SHP77 treated with DMSO at 0.1 percent for 48 hours (cell line): ENCODE measurements at places on chromosomes 1 and 21.
A peak's percentile ranks its signal among the peaks of the same experiment; 100 is the strongest.

GRCh38 chr1:156750711-156751450 is 594 bp downstream of the HDGF start:
- DNase-seq = no peak

GRCh38 chr1:161082483-161082882 is 6.9 kb downstream of the NECTIN4 start:
- no peak for DNase-seq

- DNase-seq = no peak
Observed at GRCh38 chr1:219574484-219575087, 38.3 kb downstream of the ZC3H11B start.

DNA sequence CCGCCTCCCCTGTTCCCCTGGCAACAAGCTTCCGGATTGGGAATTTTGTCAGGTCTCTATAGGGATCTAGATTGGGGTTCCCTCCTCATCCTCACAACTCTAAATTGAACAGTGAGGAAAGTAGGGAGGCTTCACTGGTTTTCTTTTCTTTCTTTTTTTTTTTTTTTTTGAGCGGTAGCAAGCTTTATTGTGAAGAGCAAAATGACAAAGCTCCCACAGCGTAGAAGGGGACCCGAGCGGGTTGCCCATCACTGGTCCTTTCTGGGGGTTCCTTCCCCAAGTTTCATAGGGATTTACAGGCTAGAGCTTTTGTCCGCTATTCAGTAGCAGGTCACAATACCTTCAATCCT is 10.3 kb downstream of the ARHGEF2 start:
- no peak for DNase-seq

GRCh38 chr1:147581459-147581858 is 40.2 kb downstream of the BCL9 start:
- no peak for DNase-seq

DNA sequence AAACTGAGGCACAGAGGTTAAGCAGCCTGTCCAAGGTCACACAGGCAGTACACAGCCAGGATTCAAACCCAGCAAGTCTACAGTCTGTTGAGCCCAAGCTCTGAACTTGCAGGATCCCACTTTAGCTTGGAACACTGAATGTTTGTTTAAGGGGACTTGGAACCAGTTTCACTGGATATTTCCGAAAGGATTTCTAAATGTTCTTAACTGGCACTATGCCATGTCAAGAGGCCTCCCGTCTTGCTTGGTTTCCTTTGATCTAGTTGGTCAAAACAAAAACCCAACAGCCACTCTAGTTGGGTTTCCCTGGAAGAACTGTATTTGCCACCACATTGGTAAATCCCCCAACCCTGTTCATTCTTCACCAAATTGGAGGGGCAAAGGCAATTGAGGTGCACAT is 317.6 kb upstream of the KAZN start:
- no peak for DNase-seq

DNA sequence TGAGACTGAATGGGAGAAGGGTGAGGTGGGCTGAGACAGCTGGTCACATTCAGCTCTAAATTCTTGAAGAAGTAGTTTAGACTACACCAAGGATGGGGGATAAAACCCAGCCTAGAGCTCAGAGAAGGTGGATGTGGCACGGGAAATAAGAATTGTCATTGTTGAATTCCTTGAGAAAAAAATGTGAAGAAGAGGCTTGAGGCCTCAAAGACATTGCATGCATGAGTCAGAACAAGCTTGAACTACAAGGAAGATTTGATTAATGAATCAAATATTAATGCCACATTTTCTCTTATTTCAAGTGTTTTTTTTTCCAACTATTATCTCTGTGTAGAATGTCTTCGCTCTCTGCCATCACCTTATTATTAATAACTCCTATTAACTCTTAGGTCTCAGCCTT is 58.9 kb downstream of the MAP3K7CL start:
- DNase-seq = no peak

GRCh38 chr21:29640080-29640508 is 299.7 kb downstream of the GRIK1 start:
- no peak for DNase-seq

DNA sequence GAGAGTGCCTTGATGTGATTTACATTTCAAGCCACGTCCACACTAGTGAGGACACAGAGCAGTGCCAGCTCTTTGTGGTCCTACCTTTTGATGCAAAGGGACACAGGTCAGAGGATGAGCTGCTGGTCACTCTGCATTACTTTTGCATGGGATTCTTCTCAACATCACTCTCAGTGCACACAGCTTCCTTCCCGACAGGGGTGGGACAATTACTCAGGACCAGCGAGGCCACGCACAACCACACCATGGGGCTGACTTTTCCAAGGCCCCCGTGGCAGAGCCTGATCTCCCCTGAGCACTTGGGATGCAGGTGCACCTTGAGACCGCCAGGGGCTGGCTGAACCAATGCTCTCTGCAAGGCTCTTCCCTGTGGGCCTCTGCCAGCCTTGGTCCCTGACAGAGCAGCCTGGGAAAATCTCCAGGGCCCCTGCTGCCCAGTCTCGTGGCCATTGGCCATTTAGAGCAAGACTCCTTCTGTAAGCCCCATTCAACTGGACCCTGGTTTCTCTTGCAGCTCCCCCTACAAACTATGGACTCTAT is 13.2 kb upstream of the PRAMEF12 start:
- no peak for DNase-seq

DNA sequence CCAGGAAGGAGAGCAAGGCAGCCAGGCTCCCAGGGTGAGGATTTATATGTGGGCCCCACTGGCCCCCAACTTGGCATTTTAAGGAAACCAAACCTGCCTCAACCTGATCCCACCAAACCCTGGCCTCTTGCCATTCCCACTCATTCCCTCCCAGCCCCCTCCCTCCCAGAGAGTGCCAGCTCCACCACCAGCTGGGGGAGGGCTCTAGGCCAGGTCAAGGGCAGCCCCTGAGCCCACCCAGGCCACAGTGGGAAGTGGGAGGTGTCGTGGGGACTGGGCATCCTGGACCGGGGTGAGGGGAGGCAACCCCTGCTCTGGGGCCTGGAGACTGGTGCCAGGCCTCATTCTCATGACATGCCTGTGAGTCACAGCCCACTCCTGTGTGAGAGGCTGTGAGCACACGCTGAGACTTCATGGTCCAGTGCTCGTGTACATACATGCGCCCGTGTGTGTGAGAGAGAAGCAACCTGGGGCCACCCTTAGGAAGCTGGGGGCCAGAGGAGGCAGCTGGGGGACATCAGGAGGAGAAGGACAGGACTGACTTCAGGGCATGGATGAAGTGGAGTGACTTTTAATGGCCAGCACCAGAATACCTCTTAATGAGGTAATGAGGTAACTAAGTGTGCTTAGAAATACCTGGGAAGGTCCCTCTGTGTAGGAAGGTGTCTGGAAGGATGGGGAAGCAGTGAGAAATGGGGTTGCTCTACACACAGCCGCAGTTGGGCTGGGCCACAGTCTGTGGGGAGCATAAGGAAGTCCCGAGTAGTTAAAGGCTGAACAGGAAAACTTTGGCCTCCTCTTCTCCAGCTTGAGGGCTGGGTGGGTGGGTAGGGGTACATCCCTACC is at the start of gene S100A2:
S100A2 (minus strand) TSS at position 316 of the 846 bp plus-strand sequence. CDS start 1,967 bp downstream, outside the sequence.
- peak; percentile 81 for DNase-seq

DNA sequence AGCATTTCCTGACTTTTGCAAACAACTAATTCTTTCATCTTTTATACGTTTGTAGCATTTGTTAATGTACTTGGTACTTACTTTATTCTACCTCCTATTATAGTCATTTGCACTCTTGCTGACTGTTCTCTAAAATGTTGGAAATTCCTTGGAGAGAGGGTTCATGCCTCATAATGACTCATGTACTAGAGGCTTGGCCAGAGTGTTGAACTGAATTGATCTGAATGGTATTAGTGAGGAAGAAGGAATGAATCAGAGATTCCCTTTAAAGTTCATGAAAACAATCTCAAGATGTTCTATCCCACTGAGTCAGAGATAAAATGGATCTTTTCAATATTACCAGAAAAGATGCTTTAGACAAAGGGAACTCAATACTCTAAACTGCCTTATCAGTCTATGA is 383.4 kb downstream of the SEC16B start:
- DNase-seq = no peak

- DNase-seq = no peak
Observed at GRCh38 chr1:107095647-107096046, 39.2 kb downstream of the PRMT6 start.

GRCh38 chr1:53792806-53793205 is 45.3 kb downstream of the NDC1 start:
- DNase-seq = no peak

DNA sequence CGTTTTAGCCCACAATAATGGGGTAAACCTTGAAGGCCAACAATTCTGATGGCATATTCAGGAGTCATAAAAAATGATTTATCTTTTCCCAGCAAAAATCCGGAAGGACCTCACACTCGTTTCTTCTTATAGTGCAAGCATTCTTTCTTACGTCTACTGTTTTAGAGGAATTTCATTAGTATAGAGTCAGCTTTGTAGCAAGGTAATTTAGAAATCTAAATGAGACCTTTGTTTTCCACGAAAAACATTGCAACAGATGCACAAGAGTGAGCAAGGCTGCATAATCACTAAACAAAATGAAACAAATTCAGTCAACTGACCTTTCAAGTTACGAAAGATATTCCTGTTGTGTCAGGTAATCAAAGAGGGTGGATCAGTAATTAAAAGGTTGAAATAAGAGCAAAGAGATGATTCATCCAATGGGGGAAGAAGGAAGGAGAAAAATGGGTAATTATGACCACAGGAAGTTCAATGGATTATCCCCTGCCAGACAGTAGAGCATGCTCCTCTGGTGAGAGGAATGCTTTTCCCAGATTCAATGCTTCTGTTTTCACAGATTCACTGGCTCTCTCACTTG is 560 bp upstream of the CSDE1 start:
- no peak for DNase-seq

- peak; percentile 12 for DNase-seq
Observed at GRCh38 chr1:158972841-158973240, 36.9 kb upstream of the IFI16 start.

- no peak for DNase-seq
Observed at GRCh38 chr1:57987523-57987922, 559.0 kb downstream of the OMA1 start.

DNA sequence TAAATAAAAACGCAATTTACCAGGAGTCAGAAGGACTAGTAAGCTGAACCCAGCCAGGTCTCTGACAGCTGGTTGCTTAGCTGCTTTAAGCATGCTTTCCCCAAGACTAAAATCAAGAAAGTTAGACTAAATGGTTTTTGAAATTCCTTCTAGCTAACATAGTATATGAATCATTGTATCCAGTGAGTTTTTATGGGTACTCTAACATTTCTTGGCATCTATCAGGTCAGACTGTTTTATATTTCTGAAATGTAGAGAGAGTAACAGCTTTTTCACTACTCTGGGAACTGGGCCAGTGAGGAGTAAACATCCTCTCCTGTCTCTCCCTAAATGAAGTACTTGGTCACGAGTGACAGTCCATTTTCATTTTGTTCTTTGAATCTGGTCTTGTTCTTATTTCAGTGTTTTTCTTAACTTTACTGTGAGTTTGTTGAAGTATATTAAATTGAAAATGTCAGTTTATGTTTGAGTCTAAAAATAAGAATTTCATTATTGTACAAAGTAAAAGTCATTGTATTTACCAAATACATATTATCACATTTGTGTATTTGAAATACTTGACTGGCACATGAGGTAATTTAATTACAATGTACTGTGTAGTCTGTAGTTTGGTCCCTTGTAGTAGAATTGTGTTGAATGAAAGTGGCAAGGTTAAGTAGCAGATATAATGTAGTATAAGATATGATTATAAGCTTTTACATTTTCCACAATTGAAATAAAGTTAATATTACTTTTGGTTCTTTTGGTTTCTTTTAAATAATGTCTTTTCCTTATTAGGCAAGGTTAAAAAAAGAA is 47.6 kb downstream of the PKN2 start:
- DNase-seq = peak; percentile 16

- DNase-seq = no peak
Observed at GRCh38 chr1:244601336-244601735, 51.6 kb upstream of the DESI2 start.

GRCh38 chr1:33231166-33231565 is 25.1 kb upstream of the ZNF362 start:
- DNase-seq = no peak
